ENCODE measurements at places on chromosomes 1 and 21. TPM values are rescaled to one million over a fixed set of nuclear protein-coding genes. Genes with fewer than 3 reads are reported as not detected.

GRCh38 chr1:114048232-114048631 is 69.0 kb downstream of the OLFML3 start:
- no peak for DNase-seq

DNA sequence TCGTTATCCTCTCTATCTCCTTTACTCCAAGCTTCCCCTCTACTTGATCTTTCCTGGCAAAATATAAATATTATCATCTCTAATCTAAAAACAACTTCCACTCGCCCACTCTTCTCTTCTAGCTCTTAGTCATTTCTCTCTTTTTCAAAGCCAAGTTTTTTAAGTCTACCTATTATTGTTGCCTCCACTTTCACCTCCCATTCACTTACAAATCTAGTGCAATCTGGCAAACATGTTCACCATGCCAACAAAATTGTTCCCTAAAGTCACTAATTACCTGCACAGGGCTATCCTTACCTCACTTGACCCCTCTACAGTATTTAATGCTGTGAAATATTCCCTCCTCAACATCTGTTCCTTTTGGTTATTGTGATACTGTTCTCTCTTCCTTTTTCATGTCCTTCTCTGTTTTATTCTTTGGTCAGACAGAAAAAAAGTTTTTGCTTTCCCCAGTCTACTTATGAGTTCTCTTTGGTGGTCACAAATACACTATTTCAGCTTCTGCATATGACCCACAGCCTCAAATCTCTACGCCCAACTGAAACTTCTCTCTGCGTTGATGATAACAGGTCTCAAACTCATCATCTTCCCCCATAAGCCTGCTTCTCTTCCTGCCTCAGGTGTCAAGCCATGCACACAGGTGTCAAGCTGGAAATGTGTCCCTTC is 31.9 kb upstream of the RAP1A start:
- no peak for DNase-seq

- no peak for DNase-seq
These were observed 40.7 kb upstream of the DHCR24 start for GRCh38 chr1:54927472-54928240.

The GPR137B gene
- 13.7 TPM for total RNA-seq

DNA sequence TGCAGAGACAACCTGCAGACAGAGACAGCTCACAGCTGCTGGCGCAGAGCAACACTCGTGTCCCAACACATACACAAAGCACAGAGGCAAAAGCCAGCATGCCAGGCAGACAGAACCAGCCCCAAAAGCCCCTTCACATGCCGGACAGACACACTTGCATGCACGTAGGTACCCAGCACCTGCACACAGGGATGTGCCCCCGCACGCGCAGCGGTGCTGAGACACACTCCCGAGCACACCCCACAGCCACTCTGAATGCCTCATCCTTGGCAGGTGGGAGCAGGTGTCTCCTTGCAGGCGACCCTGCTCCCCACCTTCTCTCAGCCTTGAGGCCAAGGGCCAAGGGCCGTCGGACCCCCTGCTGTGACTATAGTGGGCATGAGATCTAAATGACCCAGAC is 41.2 kb upstream of the ZC3H12A start:
- DNase-seq = no peak

DNA sequence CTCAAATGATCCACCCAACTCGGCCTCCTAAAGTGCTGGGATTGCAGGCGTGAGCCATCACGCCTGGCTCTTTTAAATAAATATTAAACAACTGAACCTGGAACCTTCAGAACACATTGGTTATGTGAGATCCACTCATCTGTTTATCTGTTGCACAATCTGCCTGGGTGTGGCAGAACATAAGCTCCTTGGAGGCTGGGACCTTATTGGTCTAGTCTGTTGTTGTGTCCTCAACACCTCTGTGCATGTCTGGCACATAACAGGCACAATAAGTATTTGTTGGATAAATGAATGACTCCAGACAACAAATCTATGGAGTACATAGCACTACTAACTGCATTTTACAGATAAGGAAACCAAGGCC is 4.1 kb upstream of the NBL1 start:
- DNase-seq = no peak

- no peak for DNase-seq
These were observed 484.5 kb upstream of the DAB1 start for GRCh38 chr1:57908147-57908890.

GRCh38 chr1:172832006-172832725 is 173.3 kb downstream of the FASLG start:
- DNase-seq = no peak

All from omental fat pad (tissue), 4 donors.